ENCODE measurements at places on chromosomes 4 and X.

DNA sequence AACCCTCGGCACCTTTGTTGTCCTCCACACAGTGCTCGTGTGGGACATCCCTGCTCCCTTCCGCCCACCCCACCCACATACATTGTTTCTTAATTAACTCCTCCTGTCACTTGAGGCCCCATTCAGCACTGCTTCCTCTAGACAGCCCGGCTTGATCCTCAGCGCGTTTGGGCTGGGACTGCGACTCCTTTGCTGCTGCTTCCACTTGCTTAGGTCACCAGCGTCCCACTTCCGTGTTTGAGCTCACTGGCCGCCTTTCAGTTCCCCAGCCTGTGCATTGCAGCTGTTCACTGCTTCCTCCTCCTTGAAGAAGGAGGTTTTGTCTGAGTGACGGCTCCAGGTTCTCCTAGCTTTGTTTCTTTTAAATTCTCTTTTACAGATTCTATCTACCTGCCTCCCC, 16.1 kb downstream of the RNF4 start:
- no peak for DNase-seq

- no peak for DNase-seq
These were observed 56.5 kb downstream of the ARAP2 start for GRCh38 chr4:36187723-36188333.

- no peak for DNase-seq
These were observed 65.2 kb upstream of the MTM1 start for GRCh38 chrX:150502979-150503897.

- no peak for DNase-seq
These were observed 251.1 kb downstream of the GLUD2 start for GRCh38 chrX:121298499-121298898.

DNA sequence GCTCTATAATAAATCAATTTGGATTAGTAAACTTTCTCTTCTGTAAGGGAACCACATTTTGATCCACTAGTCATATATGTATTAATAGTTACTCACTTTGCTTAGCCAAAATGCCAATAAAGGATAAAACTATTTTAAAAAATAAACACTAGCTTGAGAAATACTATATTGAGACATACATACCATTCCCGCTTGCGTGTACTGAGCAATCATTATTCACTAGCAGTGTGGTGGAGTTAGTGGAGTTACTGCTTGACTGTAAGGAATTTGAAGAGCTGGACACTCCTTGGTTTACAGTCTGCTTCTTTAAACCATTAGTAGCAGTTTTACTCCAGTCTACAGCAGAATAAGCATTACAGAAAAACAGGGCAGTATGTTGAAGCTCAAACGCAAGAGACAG, 10.8 kb upstream of the PHKA2 start:
- DNase-seq = peak; percentile 67
